ENCODE measurements at places on chromosomes 7 and 10. TPM values are rescaled to one million over a fixed set of nuclear protein-coding genes. Genes with fewer than 3 reads are reported as not detected.

The ANKRD26 gene
- total RNA-seq: 3.1 TPM

The PBLD gene
- total RNA-seq: 2.4 TPM

- no peak for ATAC-seq
Measured at GRCh38 chr7:123557016-123557397, 611 bp downstream of the NDUFA5 start.

The KLF6 gene
- total RNA-seq: 98.5 TPM

The ADCYAP1R1 gene
- total RNA-seq: 0.12 TPM

- no peak for ATAC-seq
Measured at GRCh38 chr7:159032322-159032721, 112.3 kb downstream of the VIPR2 start.

DNA sequence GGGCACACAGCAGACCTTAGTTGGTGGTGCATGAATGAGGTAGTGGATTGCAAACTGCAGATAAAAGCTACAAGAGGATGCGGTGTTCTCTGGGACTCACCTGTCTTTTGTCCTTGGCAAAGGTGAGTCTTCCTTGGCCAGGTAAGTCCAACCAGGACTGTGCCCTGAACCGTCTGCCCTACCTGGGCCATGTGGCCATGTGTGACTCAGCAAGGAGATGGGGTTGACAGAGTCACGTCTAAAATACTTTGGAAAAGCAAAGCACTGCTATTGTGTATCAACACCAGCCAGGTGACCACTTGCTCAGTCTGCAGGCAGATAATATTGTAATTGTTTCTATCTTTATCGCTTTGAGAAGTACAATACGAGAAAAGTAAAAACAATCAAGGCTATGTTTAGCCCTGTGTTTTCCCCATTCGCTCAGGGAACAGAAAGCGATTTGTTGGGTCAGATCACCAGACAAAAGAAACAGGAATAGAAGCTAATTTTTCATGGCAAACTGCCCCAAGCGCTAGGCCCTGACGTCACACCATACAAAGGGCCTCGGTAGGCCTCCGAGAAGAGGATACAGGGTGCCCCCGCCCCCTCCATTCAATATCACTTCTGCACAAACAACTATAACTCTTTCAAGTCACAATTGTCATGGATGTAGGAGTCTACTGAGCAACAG lies 57.3 kb downstream of the FAM53B start:
- no peak for ATAC-seq

DNA sequence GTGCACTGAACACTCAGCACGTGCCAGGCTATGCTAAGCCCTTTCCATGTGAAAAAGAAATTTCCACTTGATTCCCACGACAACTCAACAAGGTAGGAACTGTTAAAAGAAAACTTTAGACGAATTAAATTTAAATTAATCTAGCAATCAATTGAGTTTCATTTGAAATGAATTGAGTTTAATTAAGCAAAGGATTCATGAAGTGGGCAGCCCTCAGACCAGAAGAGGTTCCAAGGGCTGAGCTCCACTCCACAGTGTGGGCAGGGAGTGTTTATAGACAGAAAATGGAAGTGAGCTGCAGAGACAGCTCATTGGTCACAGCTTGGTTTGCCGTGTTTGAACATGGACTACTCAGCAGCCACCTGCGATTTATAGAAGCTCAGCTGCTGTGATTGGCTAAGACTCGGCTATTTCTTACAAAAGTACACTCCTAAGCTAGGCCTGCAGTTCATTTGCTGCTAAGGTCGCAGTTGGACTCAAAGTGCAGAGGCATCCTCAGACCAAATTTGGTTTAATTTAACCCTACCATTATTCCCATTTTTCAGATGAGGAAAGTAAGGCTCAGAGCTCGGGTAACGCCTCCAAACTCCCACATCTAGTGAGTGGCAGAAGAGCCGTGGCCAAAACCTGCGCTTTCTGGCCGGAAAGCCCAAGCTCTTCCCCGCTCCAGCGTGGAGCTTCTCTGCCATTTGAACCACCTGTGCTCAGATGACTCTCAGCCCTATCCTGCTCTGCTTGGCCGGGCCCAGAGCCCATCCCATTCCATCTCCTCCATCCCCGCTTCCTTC lies 24.9 kb downstream of the CALML3 start:
- ATAC-seq: no peak

DNA sequence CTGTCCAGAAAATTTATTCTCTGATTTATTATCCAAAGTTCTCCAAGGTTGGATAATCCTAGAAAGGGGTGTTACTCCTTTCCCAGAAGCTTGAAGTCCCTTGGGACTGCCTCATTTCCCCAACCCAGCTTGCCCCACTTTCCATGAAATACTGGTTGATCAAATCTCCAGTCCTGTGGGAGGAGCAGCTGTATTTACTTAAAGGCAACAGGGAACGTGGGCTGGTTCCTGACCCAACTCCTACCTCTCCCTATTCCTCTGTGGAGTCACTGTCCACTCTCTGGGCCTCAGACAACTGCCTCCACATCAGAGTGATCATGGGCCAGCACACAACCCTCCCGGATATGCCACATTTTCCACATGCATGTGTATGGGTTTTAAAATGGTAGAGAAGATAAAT lies 166.2 kb upstream of the PRR15 start:
- no peak for ATAC-seq

GRCh38 chr10:58384999-58385783 lies at the start of gene TFAM:
TSS of gene TFAM (plus strand) at chr10:58385410. CDS start at chr10:58385548, 138 bp downstream.
- ATAC-seq: peak; percentile 97

- ATAC-seq: no peak
Measured at GRCh38 chr10:93293999-93294398, 188.1 kb downstream of the MYOF start.

DNA sequence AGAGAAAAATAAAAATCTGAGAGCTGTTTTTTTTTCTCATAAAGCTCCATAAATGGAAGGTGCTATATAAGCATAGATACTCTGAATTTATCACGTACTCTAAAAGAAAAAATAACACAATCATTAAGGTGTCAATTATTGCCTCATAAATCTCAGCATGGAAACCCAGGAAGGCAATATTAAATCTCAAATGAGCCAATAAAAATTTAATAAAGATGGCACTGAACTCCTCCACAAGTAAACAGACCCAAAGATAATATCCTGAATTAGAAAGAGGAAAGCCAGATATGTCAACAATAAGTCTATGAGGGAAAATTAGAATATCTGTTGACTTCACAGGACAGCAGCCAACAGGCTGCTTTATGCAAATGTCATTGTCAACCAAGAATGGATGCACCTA lies 66.5 kb downstream of the CDK6 start:
- no peak for ATAC-seq

DNA sequence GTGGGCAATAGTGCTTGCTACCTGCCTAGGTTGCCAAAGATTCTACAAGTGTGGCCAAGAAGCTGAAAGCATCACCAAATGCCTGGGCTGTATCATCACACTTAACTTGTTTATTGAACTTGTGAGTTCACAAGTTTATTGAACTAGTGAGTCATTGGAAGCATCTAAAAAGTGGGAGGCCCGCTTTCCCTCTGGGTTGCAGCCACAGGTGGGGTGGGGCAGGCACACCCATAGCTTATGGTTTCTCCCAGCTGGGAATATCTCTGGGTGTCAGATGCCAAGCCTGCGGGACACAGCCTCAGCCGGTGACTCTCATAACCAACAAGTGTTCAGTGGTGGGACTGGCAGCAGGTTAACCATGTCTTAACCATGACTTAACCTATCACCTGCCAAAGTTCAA lies 145.9 kb upstream of the FAM13C start:
- peak; percentile 91 for ATAC-seq

DNA sequence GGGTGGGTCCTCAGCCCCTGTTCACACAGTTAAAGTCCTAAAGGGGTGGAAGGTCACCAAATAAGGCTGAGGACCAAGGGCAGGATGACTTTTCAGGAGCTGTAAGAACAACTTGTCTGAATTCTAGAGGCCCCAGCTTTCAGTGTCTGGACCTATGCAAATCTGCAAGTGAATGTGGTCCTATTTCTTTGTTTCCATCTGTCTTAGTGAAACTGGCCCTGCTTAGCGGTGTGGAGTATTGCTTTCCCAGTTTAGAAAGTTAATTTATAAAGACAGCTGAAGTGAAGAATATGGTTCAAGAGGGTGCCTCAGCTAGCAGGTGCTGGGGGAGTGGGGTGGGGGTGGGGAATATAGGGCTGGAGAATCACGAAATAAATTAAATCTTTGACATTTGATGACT lies 40.1 kb downstream of the HHEX start:
- no peak for ATAC-seq

- ATAC-seq: no peak
Measured at GRCh38 chr7:129434675-129435318, 565 bp downstream of the STRIP2 start.

DNA sequence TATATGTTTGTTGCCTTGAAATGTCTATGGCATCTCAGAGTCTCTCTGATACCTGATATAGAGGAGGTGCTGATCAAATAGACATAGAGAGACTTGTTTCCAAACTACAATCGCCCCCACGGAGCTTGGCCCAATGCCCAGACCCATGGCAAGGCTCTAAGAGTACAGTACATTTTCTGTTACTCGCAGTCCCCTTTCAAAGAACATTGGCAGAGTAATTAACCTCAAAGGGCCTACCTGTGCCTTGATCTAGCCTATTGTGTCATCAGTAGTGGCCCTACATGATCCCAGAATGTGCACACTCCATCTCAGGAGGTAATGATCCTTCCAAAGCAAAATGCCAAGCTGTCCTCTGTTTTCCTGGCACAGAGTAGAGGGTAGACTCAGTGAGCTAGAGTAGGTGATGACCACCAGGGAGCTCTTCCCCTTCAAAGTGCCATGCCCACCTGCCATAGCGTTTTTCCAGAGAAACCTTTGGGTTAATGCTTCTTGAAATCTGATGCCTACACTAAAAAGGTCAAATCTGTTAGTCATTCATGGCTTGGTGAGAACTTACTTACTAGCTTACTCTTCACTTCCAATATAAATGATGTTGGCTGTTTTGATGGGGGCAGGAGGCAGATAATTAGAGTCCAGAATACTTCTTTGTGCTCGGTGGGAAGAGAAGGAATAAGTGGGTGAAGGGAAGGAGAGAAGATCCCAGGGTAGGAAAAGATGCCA lies 41.2 kb upstream of the ACSL5 start:
- no peak for ATAC-seq

GRCh38 chr10:73159038-73159648 lies 8.7 kb downstream of the ECD start:
- no peak for ATAC-seq

- peak; percentile 17 for ATAC-seq
Measured at GRCh38 chr7:108503112-108504026, 22.6 kb downstream of the PNPLA8 start.

DNA sequence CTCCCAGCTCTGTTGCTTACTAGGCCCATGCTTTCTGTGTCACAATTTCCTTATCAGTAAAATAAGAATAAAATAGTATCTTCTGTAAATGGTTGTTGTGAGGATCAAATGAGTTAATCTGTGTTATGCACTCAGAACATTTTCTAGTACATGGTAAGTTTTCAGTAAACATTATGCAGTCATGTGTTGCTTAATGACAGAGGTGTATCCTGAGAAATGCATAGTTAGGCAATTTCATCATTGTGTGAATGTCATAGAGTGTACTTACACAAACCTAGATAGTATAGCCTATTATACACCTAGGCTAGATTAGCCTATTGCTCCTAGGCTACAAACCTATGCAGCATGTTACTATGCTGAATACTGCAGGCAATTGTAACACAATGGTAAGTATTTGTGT lies 4.4 kb downstream of the PTTG1IP2 start:
- ATAC-seq: peak; percentile 74

DNA sequence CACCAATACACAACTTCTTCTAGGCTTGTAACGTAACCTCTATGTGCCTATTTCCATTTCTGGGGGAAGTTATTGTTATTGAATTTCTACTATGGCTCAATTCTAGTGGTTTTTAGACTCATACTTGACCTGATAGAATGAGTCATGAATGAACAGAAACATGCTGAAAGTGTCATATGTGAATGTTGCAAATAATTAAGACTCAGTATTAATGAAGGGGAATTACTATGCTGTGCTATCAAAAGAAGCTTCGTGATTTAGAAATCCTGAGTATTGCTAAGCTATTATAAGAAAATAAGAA lies 135.1 kb upstream of the ZWINT start:
- no peak for ATAC-seq

The SPDYE2 gene
- total RNA-seq: not detected

DNA sequence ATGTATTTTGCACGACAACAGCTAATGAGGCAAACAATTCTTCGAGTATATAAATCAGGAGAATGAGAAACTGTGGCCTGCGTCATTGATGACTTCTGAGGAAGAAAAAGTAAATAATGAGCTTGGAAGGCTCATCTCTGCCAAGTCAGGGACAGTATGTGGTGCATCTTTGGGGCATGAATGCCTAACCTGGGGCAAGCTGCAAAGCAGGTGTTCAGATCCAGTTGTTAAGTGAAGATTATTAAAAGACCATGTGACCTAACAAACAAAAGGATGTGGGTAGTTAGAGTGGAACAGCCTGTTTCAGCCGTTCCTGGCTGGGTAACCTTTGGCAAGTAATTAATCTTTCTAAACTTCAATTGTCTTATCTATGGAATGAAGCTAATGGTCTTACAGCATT lies 93.0 kb downstream of the LYZL2 start:
- no peak for ATAC-seq

DNA sequence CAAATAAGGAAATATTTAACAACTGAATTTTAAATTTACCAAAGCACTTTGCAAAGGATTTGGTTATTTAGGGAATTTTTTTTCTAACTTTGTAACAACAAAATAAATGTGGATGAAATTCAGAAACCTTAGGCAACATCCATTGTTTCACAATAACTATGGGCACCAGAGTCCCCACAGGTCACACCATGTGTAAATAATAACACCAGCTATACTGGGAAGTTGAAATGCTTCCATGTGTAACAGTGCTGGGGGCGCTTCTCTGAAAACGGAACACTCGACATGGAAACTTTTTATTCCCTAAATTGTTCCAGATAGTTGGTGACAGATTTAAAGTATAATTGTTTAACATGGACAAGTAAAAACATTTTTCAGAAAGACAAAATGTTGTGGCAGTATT lies 818.6 kb downstream of the TNS3 start:
- ATAC-seq: no peak

- no peak for ATAC-seq
Measured at GRCh38 chr10:92848037-92848440, 281 bp upstream of the EXOC6 start.

GRCh38 chr7:124752310-124752709 lies 13.3 kb downstream of the GPR37 start:
- no peak for ATAC-seq

DNA sequence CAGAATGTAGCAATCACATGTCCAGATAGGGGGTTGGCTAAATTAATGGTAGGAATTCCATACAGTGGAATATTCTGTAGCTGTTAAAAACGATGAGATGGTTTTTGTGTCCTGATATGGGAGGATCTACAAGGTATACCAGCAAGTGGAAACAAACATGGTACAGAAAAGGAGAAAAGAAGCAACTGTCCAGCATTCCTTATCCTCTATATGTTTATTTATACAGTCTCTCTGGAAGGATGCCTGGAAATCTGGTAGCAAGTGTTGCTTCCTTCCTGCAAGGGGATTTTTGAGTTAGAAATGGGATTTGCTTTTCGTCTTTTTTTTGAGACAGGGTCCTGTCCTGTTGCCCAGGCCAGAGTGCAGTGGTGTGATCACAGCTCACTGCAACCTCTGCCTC lies 19.3 kb downstream of the IL15RA start:
- ATAC-seq: no peak

GRCh38 chr10:11475831-11476434 lies 135.5 kb downstream of the USP6NL start:
- peak; percentile 53 for ATAC-seq

The FBXL13 gene
- 0.36 TPM for total RNA-seq

- ATAC-seq: no peak
Measured at GRCh38 chr7:132394283-132395198, 181.7 kb downstream of the PLXNA4 start.

- ATAC-seq: no peak
Measured at GRCh38 chr10:132445516-132446194, 48.7 kb downstream of the PWWP2B start.

- ATAC-seq: peak; percentile 35
Measured at GRCh38 chr7:20241194-20241910, 24.2 kb upstream of the MACC1 start.

Measured in esophagus mucosa (tissue), 1 donor.